ENCODE measurements at places on chromosomes 11 and 22.

GRCh38 chr11:118918686-118919280, 6.9 kb downstream of the BCL9L start:
- no peak for DNase-seq

- DNase-seq: no peak
Observed at GRCh38 chr11:128906185-128907050, 15.3 kb downstream of the KCNJ5 start.

DNA sequence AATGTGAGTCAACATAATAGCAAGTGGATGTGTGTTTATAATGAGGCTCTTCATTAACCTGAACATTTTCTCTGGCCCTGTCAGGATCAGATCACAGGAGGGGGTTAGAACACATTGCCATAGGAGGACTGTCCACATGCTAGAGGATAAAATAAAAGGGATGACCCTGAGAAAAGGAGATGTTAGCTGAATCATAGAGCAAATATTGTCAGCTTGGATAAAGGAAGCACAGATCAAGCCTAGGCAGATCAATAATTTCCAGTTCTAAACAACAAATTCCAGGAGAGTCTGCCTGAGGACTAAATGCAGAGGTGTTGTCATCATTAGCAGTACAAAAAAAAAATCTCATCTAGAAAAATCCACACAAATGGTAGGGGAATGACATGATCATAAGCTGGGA, 337.9 kb downstream of the LRRC4C start:
- DNase-seq: no peak

- DNase-seq: no peak
Observed at GRCh38 chr22:26707090-26707489, 49.7 kb downstream of the MIAT start.

DNA sequence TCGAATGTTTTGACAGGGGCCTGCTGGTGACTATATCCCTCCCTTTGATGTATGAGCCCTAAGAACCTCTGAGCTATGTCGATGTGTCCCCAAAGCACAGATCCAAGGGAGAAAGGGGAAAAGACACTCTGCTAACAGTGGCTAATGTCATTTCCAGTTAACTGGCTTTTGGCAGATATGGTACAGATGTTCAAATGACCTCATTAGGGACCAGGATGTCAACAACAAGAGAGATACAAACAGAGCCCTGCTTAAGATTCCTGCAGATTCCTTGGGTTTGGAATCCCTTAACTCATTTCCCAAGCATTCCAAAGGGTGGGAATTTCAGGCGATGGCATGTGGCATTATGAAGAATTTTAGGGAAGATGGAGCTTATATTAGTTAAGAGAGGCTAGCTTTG, 517.3 kb downstream of the SOX6 start:
- DNase-seq: no peak

DNA sequence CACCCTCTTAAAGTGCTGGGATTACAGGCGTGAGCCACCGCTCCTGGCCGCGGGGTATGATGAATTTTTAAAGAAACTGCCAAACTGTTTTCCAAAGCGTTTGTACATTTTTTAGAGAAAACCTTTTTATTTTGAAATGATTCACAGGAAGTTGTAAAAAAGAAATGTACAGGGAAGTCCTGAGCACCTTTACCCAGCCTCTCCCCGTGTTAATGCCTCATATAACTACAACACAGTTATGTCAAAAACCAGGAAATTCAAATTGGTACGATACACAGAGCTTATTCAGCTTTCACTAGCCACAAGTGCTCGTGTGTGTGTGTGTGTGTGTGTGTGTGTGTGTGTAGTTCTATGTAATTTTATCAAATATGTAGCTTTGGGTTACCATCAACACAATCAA, 7.0 kb upstream of the FAM118A start:
- no peak for DNase-seq

DNA sequence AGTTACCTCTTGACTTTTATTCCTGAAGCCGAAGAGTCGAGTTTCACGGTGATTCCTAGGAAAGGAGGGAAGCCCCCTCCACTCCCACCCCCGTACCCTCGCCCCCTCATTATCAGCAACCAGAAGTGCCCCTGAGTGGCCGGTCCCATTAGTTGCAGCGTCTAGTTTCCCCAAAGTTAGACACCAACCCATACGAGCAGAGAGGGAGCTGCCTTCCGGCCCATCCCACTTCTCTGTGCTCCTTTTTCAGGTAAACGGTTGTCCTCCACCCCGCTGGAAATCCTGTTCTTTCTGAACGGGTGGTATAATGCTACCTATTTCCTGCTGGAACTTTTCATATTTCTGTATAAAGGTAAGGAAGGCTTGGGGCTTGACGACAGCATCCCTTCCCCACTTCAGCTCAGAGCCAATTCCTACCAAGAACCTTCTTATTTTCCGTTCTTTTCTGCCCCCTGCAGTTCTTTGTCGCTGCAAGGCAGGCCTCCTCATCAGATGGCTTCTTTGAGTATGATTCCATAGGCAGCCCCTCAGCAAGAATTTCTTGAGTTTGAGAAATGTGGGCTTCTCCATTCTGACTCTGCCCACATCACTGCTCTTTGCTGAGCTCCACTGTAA, 701 bp downstream of the TMEM216 start:
- no peak for DNase-seq

- no peak for DNase-seq
Observed at GRCh38 chr22:39389420-39389819, 10.2 kb upstream of the TAB1 start.
